ENCODE measurements at places on chromosomes 5 and 9.

DNA sequence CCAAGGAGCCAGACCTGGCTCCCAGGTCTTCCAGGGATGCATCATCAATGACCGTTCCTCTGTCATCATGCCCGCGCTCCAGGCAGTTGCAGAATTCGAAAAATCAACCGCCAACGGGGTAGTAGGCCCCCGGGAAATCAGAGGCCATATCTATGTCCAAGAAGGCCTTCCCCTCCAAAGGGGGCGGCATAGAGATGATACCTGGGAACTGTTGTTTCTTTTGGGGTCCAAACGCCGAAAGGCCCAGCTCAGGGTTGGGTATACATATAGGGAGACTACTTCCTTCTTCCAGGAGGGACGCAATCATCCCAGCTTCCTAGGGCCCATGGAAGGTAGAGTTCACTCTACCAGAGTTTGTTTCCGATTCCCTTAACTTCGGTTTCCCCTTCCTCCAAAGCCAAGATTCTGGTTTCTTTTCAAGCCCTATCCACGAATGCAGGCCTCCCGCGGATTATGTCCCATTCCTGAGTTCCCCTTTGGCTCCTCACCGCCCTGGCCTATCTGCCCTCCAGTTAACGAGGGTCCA lies 754 bp downstream of the DCAF12 start:
- no peak for DNase-seq

DNA sequence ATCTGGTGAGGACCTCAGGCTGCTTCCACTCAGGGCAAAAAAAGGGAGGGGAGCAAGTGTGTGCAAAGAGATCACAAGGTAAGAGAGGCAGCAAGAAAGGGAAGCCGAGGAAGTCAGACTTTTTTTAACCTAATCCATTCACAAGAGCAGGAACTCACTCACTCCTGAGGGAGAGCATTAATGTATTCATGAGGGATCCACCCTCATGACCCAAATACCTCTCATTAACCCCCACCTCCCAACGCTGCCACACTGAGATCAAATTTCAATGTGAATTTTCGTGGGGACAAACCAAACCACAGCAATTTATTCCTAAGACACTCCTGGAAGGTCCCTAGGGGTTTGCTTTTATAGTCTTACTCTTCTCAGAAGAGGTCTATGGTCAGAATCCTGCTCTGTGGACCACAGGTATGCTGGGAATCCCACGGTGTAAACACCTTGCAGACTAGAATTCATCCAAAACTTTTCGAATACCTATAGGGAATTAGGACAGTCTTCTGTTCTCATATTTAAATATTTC lies 108.7 kb downstream of the HSD17B3 start:
- DNase-seq = no peak

- DNase-seq = no peak
Observed at GRCh38 chr9:124016175-124017050, 4.8 kb downstream of the LHX2 start.

DNA sequence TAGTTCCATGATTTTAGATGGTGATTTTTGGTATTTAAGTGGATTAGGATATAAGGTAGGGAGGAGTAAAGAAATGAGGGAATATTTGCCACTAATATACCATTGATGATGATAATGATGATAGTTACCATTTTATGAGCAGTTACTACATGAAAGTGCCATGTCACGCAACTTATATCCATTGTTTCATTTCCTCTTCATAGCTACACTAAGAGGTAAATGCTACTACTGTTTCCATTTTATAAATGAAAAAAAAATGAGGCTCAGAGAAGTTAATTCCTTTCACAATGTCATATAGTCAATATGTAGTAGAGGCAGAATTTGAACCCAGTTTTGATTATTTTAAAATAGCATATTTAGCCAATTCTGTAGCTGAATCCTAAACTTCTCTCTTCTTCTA lies 112.2 kb upstream of the ADRA1B start:
- DNase-seq = no peak

GRCh38 chr5:5781335-5781734 lies 358.9 kb downstream of the ICE1 start:
- no peak for DNase-seq

DNA sequence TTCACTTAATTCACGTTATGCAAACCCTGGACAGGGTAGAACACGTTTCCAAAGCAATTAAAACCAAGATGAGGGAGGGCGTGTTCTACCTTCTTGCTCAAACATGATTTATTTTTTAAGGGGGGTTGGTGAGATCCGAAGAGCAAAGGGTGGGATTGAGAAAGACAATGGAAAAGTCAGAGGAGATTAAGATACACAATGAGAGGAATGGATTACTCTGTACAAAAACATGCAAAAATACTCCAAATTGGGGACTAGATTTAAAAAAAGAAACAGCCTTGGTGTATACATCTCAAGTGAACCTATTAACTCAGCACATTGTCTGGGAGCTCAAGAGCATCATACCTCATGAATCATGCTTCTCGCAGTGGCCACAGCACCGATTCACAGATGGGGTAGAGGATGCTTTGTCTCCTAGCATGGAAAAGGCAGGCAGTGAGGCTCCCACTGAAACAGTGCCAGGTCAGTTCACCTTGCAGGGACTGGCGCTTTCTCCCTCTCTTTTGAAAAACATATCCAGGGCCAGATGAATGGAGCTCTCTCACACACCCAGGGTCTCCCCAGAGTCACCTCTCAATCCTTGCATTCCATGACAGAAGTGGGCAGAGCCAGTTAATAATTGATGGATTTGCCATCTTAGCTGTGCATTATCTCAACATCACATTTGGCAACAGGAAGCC lies 459.7 kb downstream of the BNC2 start:
- no peak for DNase-seq

GRCh38 chr9:100587375-100587774 lies 9.5 kb downstream of the CAVIN4 start:
- no peak for DNase-seq

DNA sequence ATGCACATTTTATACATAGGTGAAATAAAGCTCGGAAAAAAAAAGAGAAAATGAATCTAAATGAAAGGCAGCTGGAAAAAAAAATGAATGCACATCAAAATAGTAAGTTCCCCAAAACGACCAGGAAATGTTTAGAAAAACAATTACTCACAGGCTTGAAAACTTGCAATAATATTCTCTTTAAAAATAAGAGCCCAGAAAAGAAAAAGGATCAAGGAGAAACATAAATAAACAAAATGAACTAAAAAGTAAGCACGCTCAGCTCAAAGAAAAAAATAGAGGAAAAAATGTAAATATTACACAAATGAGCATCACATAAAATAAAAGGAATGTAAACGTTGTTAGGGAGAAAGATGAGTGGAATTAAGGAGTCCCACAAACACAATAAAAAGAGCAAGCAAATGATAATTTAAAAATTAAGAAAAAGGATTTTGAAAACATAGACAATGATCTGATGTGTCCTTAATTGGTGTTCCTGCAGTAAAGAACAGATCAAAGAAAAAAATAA lies 54.2 kb downstream of the SLC27A6 start:
- DNase-seq = no peak

- DNase-seq = peak; percentile 39
Observed at GRCh38 chr5:103862398-103862797, 299.8 kb upstream of the NUDT12 start.

GRCh38 chr9:20084125-20084524 lies 295.3 kb upstream of the SLC24A2 start:
- no peak for DNase-seq

DNA sequence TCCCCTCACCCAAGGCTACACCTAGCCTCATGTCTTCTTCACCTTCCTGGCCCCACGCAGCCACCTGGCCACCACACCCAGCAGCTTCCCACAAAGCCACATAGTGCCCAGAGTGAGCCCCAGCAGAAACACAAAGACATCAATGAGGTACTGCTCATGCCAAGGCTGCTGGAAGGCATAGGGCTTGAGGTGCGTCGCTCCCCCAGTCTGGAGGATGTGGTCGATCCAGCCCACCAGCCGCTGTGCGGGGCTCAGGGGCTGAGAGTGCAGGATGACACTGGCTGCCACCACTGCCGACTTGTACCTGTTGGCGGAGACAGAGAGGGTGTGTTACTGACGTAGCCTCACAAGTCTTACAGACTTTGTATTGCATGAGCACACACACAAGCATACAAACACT lies 15.8 kb upstream of the CAPSL start:
- DNase-seq = no peak

- DNase-seq = peak; percentile 28
Observed at GRCh38 chr5:57703721-57704120, 221.1 kb upstream of the ACTBL2 start.

DNA sequence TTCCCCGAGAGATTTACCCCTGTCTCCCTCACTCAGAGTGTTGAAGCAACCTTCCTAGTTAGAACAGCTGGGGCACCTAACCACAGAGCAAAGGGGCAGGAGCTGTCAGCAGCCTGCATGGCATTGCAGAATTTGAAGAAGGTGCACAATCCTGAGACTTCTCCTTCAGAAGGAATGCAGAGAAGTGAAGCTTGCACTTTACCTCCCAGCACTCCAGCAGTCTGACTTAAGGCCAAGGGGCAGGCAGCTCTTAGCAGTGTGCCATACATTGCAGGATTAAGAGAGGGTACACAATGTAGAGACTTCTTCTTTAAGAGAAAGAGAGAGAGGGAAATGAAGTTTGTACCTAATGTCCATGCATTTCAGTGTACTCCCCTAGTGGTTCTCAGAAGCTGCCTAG lies 236.0 kb upstream of the FBXL7 start:
- no peak for DNase-seq

DNA sequence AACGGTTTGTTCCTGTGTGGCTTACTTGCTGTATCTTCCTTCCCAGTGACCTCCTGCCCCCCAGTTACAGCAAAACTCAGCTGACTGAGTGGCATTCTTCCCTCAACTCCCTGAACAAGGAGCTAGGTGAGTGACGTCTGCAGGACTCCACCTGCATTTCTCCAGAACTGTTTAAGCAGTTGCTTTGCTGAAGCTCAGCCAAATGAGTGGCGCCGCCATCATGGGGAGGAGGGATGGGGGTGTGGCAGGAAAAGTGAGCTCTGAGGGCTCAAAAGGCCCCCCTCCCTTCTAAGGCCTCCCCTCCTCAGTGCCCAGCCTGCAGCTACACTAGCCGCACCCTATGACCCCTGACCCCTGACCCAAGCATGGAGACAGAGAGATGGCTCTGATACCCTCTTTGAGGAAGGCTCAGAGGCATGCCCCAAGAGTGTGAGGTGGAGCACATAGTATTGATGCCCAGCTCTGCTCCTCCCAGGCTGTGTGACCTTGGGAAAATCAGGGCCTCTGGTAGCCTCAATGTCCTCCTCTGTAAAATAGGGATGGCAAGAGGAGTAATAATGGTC lies 12.7 kb downstream of the CCDC180 start:
- no peak for DNase-seq

DNA sequence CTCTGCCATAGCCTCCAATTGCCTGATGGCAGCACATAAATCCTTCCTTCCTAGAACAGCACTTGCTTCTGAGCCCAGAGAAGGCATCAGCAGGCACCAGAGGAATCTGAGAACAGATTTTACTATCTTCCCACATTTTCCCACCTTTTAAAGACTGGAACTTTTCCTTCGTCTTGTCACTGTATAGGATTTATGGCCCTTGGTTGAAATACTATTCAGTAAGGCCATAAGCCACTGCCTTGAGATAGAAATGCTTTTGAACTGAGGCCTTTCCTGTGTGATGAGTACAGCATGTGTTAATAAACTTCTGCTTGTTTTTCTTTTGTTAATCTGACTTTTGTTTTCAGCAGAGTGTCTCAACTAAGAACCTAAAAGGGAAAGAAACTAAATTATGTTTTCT lies 84.3 kb downstream of the MRPS27 start:
- no peak for DNase-seq

DNA sequence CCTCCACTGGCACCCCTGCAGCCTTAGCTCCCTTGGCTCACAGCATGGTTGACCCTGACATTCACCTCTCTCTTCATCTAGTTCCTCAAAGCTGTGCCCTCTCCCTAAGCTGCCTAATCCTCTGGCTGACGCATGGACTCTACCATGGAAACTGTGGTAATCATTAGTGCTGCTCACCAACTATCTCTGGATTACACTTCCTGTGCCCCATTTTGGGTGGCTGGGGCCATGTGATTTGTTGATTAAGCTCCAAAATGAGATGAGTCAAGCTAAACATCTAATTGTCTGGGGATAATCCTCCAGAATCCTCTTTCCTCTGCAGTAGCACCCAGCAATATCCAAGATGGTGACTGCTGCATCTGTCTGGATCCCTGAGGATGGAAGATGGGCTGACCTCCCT lies 264.4 kb downstream of the SH3GL2 start:
- DNase-seq = no peak

GRCh38 chr9:68904454-68904853 lies 109.5 kb downstream of the PRKACG start:
- DNase-seq = no peak

DNA sequence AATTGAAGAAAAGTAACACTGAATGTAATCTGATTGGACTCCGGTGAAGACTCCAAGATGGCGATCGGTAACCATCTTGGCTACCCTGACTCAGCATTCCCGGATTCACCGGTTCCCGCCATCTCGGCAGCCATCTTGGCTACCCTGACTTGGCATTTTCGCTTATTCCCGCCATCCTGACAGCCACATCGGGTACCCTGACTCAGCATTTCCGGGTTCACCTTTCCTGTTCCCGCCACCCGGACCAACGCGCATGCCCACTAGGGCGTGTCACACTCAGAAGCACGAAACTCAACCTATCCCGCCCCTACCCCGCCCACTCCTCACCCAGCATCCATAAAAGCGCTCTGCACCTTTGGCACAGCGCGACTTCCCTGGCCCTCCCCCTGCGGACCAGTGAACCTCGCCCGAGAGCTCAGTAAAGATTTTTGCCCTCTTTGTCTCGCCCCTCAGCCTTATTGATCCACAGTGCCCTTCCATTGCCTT lies 17.2 kb downstream of the SPTLC1 start:
- DNase-seq = peak; percentile 32

GRCh38 chr9:97531888-97532376 lies 30.5 kb downstream of the TMOD1 start:
- no peak for DNase-seq

- DNase-seq = no peak
Observed at GRCh38 chr9:117121316-117121715, 293.5 kb downstream of the ASTN2 start.

DNA sequence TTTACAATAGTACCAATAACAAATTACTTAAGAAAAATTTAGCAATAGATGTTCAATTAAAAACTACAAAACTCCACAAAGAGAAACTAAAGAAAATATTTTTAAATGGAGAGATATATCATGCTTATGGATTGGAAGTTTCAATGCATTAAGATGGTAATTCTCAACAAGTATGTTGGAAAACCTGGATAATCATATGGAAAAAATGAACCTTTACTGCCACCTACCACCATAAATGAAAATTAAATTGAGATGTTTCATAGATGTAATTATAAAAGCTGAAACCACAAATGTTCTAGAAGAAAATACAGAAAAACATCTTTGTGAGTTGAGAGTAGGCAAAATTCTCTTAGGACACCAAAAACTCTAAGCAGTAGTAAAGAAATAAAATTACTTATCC lies 121.7 kb downstream of the ANKRD18B start:
- DNase-seq = no peak

- no peak for DNase-seq
Observed at GRCh38 chr9:114220061-114220541, 64.8 kb downstream of the COL27A1 start.

DNA sequence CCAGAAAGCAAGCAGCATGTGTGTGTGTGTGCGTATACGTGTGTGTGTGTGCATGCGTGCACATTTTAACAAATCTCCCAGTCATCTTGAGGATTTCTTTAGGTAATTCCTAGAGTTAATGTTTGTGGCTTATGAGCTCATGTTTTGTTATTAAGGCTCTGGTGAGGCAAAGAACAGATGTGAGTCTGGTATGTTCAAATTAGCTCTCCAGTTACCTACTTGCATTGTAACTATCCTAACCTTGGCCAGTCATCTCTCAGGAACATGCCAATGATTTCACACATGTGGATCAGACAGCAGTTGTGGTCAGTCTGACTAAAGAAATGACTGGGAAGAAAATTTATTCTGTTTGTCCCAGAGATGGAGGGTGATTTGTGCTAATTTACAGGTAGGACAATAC lies 163.1 kb downstream of the IZUMO3 start:
- DNase-seq = peak; percentile 8

All from astrocyte of the cerebellum (primary cell).